ENCODE measurements at places on chromosomes 2 and 18.

GRCh38 chr2:241904011-241904718 is 34.6 kb downstream of the RTP5 start:
- no peak for DNase-seq

DNA sequence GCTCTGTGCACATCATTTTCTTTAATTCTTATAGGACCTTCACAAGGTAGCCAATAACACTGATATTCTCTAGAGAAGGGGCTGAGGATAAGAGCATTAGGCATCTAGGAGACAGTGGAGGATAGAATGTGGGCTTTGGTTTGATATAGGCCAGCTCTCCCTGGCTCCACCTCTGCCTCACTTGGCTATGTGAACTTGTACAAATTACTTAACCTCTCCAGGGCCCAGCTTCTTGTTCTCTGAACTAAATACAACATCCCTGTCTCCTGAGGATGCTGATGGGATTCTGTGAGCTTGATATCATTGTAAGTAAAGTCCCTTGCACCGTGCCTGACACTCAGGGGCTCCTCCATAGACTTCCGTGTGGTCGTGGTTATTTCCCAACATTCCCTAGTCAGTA is 87.3 kb downstream of the ACOXL start:
- no peak for DNase-seq

DNA sequence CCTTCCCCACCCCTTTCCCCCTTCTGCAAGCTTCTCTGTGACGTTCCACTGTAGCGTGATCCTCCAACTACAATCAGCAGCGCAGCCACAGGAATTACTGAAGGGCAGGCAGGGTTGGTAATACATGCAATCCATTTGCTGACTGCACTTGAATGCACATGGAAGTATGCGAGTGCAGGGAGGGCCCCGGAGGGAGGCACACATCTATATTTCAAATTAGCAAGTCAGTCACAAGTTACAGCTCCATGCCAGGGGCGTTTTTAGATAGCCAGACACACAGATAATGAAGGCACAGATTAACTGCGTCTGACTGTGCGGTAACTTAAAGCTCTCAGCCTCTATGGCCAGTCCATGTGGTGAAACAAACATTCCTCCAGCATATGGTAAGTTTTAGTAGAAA is 209.2 kb upstream of the GATA6 start:
- no peak for DNase-seq

DNA sequence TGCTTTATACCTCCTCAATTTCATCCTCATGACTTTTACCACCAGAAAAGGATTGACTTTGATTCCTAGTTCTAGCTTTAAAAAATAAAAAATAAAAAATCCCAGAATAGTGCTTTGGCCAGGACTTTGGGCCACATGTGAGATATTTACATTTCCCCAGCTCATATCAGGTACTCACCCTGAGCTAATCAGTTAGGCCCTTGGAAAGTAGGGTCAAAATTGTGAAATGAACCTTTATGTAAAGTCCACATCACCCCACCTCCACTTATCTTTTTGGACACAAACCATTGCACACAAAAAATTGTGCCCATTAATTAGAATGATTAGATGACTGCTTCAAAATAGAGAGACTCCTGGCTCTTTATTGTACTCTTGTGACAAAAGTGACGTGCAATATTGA is 17.2 kb downstream of the ME2 start:
- DNase-seq: no peak

DNA sequence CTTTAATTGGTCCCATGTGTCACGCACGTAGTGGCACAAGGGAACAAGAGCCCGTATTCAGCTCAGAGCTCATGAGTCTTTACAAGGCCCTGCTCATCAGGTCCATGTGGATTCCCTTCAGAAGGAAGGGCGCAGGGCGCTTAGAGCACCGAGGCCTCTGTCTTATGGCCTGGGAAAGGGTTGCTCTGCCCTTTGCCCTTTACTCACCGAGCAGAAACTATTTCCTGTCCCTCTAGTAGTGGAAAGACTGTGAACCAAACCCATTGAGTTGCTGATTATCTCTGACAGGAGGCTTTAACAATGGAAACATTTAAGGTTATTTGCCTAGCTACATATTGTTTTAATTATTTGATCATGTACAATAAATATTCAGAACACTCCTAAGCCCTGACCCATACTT is 102.0 kb upstream of the ACAA2 start:
- DNase-seq: no peak

DNA sequence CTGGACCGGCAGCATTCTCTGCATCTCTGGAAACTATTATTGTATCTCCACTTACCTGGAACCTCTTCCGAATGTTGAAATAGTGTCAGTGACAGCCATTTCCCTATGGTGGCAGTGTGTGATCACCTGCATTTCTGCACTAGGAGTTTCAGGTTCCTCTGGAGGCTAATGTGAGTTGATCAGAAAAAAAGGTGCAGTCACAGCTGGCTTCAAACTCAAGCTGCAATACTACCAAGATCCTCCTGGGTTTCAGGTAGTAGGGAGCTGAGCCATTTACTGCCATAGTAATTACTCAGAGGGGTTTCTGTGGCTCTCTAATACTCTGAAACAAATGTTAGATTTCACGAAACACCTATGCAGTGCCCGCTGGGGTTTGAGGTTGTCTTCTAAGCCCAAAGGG is 183.5 kb upstream of the OSR1 start:
- DNase-seq: no peak

Data from right renal pelvis (tissue), 4 donors.